Lung (tissue), 17 donors: ENCODE measurements at places on chromosomes 2 and 18. TPM values are rescaled to one million over a fixed set of nuclear protein-coding genes. Genes with fewer than 3 reads are reported as not detected.
A peak's percentile ranks its signal among the peaks of the same experiment; 100 is the strongest.

- no peak for DNase-seq
These were observed 9.4 kb downstream of the ITGAV start for GRCh38 chr2:186599186-186599778.

Gene MTLN
- 29.4 TPM for total RNA-seq

DNA sequence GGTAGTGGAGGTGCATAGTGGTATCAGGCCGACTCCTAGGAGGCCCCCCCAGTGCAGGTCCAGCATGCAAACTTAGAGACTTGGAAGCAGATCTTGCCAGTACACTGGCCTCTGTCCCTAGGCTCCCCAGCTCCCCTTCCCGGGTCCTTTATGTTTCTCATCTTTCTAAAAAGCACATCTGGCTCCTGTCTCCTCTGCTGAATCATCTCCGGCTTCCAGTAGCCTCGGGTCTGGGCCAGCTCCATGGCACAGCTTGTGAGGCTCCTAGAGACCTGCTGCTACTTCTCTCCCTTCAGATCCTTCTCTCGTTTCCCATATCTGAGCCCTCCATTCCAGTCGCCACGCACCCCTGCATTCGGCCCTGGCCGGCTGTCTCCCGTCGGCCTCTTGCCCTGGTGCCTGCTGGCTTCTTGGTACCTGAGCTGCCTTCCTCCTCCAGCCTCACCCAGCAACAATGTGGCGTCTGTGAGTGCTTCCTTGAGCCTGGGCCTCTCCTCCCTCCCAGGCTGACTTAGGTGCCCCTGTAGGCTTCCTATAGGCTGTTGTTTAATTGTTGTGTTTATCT lies 6.6 kb downstream of the TRAF3IP1 start:
- DNase-seq: no peak

Gene GAD1
- 1.4 TPM for total RNA-seq

DNA sequence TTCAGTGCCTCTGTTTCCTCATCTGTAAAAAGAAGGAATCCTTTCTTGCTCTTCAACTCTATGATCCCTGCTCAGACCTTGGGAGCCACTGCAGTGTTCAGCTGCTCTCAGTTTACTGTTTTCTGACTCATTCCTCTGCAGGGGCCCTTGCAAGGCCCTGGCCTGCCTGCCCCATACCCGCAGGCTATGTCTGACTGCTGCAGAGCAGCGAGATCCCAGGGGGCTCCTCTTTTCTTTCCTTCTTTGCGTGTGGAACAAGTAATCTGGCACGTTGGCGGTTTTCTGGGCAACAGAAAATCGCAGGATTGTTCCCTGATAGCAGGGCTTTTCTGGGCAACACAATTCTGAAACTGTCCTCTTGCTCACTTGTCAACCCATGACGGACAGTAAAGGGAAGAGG lies 376.0 kb downstream of the DCC start:
- DNase-seq: no peak

Gene TMEM200C
- total RNA-seq: 0.57 TPM

Gene ZBTB7C
- total RNA-seq: 4.2 TPM

Gene ANKRD29
- total RNA-seq: 38.4 TPM

DNA sequence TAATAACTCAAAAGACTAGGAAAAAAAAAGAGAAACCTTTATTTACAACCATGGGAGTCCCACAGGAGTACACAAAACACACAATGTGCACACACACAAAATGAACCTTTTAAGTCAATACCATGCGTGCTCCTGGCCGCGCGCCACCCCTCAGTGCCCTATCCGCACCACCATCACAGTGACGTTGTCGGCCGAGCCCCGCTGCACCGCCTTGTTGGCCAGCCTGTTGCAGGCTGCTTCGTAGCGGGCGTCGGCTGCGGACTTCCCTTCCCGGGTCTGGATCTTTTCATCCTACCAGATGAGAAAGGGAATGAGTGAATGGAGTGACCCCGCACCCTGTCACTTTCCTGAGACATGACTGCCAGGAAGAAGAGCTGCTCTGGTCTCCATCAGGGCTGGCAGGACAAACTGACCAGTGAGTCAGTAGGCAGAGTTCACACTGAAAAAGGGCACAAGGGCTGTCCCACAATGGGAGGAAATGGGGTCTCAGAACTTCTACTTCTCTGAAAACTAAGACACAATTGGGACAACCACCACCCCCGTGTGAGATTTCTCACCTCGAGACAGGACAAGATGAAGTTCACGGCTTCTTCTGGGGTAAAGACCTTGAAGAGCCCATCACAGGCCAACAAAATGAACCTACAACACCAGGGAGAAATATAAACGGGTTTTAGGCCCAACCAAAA lies 11.8 kb downstream of the ERFE start:
- DNase-seq: no peak

- no peak for DNase-seq
These were observed 324.2 kb upstream of the RGPD4 start for GRCh38 chr2:107502539-107502938.

Gene ECEL1
- 0.09 TPM for total RNA-seq

DNA sequence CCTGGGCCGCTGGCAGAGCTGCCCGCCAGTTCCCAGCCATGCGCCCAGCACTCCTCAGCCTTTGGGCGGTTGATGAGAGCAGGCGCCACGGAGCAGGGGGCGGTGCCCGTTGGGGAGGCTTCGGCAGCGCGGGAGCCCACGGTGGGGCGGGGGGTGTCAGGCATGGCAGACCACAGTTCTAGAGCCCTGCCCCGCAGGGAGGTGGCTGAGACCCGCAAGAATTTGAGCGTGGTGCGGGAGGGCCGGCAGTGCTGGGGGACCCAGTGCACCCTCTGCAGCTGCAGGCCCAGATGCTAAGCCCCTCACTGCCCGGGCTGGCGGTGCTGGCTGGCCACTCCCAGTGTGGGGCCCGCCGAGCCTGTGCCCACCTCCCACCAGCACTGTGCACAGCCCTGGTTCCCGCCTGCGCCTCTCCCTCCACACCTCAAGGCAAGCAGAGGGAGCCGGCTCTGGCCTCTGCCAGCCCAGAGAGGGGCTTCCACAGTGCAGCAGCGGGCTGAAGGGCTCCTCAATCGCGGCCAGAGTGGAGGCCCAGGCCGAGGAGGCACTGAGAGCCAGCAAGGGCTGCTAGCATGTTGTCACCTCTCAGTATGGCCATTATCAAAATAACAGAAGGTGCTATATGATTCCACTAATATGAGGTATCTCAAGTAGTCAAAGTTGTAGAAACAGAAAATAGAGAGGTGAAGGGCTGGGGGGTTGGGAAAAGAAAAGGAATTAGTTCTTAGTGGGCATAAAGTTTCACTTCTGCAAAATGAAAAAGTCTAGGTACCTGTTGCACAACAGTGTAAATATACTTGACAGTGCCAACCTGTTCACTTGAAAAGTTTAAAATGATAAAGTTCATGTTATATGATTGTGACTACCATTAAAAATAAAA lies 72.3 kb downstream of the SH3YL1 start:
- peak; percentile 44 for DNase-seq

Gene IL36A
- total RNA-seq: not detected

Gene SKOR2
- total RNA-seq: not detected

DNA sequence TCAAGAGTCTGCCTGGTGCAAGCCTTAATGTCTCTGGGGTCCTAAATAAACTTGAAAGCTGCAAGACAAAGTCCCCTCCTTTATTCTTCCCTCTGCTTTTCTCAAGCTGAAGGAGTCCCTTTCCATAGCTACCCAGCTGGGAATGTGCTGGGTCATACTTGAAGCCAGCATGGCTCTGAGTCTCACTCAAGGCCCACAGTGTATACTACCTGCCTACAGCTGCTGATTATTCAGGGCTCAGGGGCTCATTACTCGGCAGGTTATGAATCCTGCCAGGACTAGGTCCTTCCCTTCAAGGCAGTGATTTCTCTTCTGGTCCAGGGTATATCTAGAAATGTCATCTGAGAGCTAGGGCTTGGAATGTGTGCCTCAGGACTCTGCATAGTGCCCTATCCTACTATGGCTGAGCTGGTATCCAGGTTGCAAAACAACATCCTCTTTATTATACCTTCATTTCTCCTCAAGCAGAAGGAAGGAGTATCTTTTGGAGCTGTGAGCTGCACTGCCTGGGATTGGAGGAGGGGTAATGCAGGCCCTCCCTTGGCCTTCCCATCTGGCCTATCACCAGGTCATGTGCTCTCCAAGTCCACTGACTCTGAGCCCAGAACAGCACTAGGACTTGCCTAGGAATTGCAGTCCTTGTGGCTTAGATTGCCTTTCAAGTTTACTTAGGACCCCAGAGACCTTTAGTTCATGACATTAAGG lies 22.3 kb downstream of the IL1RN start:
- no peak for DNase-seq

DNA sequence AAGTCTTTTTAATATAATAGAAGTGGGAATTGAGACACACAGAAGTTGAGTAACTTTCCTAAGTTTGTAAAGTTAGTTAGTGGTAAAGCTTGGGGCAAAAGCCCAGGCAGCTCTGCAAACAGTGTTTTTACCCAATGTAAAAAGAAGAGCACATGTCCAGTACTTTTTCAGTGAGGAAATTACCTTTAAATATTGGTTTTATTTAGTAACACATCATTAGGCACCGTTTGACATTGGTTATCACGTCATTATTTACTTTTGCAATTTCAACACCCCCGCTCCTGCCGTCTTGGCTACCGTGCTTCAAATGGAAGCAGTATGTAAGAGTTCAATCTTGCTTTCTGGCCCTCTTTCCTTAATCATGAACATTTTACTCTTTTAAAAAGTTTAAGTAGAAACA lies 807.9 kb downstream of the EPHA4 start:
- peak; percentile 85 for DNase-seq

DNA sequence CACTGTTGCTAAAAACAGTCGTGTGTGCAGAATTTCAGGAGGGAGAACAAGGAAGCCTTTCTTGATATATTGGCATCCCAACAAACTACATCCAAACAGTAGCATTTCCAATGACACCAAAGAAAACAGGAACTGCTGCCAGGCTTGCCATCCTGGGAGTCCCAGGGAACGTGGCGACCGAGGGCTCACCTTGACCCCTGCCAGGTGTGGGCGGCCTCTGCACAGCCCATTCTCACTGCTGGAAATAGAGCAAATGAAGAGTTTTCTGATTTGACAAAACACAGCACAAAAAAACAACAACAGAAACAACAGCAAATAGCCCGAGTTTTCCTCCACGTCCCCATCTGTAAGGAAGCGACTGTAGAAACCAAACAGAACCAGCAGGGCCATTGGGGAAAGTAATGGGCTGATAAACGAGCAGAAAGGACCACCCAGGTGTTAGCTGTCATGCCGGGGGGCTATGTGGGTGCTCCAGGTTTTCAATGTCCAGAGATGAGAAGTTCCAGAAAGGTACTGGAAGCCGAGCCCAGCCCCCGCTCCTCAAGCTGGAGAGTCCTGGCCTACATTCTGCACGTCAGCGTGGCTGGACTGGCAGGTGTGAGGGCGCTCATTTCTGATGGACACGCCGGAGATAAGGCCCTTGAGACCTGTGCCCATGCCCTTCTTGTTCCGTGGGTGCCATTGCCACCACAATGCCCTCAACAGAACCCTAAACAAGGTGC lies 80.8 kb downstream of the TWIST2 start:
- no peak for DNase-seq

Gene LOXL3
- 11.1 TPM for total RNA-seq

DNA sequence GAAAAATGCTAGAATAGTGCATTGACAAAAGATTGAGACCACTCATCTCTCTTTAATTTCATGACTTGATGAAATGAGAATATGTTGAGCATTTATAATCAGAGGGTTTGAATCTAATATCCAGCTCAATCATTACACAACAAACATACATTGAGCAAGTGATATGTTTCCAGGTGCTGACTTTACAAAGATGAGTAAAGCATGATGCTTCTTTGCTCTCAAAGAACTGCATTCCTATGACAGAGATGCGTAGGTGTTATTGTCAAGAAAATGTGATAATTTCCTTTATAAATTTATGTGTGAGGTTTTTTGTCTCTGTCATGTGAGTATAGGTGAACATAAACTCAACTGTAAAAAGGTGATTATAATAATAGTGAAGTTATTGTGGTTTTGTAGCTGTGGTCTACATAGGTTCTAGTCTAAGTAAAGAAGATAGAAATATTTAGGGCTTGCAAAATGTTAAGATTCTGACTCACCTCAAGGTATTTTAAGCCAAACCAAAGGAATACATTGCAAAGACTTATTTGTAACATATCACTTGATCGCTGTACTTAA lies 389.8 kb downstream of the GALNT13 start:
- DNase-seq: no peak

- DNase-seq: peak; percentile 50
These were observed 553.7 kb upstream of the SYT4 start for GRCh38 chr18:43830947-43831346.

DNA sequence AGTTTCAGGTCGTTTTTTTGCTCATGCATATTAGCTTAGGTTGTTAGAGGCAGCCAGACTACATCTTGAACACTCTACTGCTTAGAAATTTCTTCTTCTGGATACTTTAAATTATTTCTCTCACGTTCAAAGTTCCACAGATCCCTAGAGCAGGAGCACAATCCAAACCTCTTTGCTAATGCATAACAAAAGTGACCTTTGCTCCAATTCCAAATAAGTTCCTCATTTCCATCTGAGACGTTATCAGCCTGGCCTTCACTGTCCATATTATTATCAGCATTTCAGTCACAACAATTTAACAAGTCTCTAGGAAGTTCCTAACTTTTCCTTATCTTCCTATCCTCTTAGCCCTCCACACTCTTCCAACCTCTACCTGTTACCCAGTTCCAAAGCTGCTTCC lies 50.4 kb upstream of the ERMN start:
- no peak for DNase-seq

- DNase-seq: no peak
These were observed 322.2 kb upstream of the SPHKAP start for GRCh38 chr2:228503731-228504130.
